ENCODE measurements at places on chromosomes 4 and X.
A peak's percentile ranks its signal among the peaks of the same experiment; 100 is the strongest.

DNA sequence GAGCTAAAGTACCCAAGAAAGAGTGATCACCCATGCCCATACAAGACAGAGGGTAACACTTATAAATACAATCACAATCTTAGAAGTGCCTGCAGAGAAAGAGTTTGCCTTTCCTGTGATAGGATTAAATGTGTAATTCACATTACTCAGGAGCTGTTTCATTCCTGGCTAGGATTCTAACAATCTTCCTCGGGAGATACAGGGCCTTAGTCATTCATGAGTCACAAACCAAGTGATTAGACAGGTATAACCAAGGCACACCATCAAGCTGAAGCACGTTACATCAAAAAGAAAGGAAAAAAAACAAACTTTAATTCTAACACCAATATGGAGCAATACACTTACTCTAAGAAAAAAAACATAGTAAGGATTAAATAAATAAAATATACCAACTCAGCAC is 14.9 kb downstream of the ABCG2 start:
- DNase-seq = no peak

- DNase-seq = peak; percentile 99
These were observed 216.6 kb upstream of the INTU start for GRCh38 chr4:127416115-127416514.

DNA sequence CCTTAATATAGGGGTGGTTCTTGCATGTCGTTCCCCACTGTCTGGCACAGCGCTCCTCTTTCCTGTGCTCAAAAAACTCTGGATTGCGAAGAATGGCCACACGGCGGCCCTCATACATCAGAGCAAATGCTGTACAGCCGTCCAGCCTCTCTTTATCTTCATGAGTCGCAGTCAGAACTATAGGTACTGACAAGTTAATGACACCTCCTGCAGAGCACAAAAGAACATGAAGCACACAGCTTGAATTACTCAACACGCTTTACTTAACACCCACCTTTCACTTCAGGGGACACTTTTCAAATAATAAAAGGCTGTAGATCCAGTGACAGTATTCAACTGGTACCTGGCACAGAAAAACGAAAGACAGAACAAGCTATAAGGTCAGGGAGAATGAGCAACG is 65.3 kb downstream of the PAPSS1 start:
- no peak for DNase-seq

GRCh38 chr4:142881331-142881730 is 35.2 kb upstream of the INPP4B start:
- no peak for DNase-seq

DNA sequence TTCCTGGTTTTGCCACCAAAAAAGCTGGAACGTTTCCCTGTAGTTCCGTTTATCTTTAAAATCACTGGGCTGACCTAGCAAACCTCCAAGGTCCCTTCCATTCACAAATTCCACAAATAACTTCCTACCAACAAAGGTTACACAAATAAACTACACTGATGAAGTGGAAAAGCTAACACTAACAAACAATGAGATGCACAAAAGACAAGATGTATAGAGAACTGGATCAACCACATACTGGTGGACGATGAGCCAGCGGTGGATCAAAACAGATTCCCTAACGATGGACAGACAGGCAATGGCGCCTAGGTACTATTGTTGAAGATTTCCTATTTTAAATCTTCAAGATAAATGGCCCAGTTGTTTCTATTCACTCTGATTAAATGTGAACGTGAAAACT is 15.5 kb downstream of the AFAP1 start:
- DNase-seq = no peak

GRCh38 chr4:117137145-117137544 is 51.8 kb upstream of the TRAM1L1 start:
- DNase-seq = no peak

DNA sequence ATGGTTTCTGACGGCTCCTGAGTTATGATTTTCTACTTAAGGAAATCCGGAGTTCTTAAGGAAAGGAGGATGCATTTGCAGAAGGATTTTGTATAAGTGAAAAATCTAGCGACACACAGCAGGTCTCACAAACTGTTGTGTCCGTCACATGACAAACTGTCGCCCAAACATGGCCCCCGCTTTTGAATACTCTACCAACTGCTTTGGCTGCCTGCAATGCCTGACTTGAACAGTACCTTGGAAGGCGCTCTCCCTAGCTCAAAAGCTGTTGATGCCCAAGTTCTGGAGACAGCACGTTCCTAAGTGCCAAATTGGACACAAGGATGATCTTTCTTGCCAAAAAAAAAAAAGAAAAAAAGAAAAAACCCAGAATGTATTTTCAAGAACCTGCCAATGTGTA is 103.2 kb downstream of the ENPP6 start:
- DNase-seq = no peak

Data from NCI-H446 (cell line).